GOT3 (cell line): ENCODE measurements at places on chromosomes 13 and 19.

- no peak for DNase-seq
Observed at GRCh38 chr13:70714993-70715392, 606.7 kb upstream of the KLHL1 start.

- no peak for DNase-seq
Observed at GRCh38 chr19:2549701-2550191, 73.8 kb downstream of the GADD45B start.

GRCh38 chr19:4208385-4209094 lies 20.8 kb upstream of the EBI3 start:
- no peak for DNase-seq

DNA sequence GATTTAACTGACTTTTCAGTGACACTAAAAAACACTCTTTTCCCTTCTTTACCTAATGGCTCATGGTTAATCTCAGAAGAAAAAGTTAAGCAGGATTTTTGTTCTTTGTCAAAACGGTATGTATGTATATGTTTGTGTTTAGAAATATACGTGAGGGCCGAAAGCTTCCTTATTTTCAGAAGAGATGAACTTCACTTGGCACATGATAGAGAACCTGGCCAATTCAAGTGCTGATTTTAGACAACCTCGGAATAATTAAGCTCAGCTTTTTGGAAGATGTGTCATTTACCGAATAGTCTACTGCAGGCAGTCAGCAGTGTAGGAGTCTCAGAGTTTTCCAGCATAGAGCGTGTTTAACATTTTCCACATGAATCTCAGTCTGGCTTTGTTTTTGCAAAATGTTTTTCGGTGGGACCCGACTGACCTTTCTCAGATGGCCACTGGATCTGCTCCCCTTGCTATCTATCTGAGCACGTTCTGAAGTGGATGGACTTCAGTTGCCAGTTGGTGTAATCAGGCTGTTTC lies 4.6 kb downstream of the RNASEH2B start:
- no peak for DNase-seq

DNA sequence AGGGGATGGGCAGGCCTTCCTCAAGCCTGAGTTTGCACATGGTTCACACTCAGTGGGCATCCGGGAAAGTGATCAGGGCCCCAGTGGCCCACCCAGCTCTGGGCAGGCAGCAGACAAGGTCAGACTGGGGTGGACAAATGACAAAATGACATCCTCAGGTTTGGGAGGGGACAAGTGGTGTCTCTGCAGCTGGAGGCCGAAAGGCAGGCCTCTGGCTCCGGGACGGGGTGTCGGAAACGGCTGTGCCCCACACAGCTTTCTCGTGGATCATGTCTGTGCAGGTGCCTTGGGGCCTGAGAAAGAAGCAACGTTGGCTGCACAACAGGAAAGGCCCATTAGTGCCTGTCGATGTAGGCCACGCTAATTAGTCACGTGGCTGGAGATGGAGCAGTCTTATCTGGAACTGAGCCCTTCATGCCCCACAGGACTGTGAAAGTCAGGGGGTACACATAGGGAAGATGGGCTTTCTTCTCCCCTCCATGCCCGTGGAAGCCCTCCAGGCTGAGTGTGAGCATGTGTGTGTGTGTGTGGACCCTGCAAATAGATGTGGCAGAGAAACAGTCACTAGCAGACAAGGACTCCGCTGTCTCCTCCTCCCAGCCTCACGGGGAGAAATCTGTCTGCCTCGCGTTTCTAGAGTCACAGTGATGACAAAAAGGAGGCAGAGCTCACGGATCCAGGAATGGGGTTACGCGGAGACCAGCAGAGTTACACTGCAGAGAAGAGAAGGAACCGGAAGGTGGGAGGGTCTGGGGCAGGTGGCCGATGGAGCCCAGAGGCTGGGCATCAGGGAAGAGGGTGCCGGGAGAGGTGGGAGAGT lies 44.2 kb downstream of the CHST8 start:
- DNase-seq: no peak

- DNase-seq: no peak
Observed at GRCh38 chr19:52115526-52116053, 20.0 kb upstream of the ZNF841 start.

DNA sequence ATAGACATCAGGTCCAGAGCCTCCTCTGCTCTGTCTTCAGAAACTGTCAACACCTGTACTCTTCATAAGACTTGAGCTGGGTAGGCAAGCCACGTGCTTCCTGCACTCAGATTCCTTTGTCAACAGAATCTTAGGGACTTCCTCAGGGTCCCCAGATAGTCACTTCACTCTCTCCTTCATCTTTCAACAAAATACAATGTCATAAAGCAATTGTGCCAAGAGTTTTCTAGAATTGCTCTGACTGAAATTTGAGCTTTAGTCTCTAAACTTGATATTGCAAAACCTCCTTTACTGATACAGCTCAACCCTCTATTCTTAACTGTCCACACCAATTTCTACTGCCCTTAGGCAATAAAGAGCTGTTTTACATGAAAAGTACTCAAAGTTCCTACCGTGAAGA lies 179.9 kb downstream of the IRS2 start:
- DNase-seq: no peak

- no peak for DNase-seq
Observed at GRCh38 chr13:33230178-33230881, 55.2 kb downstream of the STARD13 start.

- DNase-seq: no peak
Observed at GRCh38 chr13:74573654-74574053, 439.4 kb upstream of the KLF12 start.

DNA sequence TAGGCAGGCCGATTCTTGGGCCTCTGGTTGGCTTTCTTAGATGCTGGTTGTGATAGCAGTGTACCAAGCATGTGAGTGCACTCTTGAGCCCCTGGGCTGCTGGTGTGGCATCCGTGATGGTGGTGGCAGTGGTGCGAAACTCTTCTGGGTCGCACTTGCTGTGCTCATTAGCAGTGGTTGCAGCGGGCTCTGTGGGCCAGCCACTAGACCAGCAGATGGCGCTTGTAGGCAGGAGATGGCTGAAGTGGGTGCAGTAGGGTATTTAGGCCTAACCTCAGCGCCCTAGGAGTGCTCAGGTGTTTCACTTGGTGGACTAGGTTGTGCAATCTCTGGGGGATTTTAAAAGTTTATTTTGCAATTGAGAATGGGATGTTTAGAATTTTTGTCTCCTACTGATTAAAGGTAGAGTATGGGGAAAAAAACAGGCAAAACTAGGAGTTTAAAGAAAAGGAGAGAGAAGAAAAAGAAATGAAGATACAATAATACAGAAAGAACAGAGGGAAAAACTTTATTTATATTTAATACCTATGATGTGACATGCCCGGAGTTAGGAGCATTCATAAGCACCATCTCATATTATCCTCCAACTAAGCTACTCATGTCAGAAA lies 4.3 kb upstream of the ZNF17 start:
- DNase-seq: no peak

- DNase-seq: no peak
Observed at GRCh38 chr19:10295847-10296591, 6.3 kb downstream of the ICAM5 start.

GRCh38 chr13:111636271-111636670 lies 315.8 kb downstream of the TEX29 start:
- no peak for DNase-seq

GRCh38 chr13:39600766-39601165 lies 2.2 kb downstream of the LHFPL6 start:
- no peak for DNase-seq

- no peak for DNase-seq
Observed at GRCh38 chr13:63741029-63741813, 2325.6 kb upstream of the PCDH20 start.

DNA sequence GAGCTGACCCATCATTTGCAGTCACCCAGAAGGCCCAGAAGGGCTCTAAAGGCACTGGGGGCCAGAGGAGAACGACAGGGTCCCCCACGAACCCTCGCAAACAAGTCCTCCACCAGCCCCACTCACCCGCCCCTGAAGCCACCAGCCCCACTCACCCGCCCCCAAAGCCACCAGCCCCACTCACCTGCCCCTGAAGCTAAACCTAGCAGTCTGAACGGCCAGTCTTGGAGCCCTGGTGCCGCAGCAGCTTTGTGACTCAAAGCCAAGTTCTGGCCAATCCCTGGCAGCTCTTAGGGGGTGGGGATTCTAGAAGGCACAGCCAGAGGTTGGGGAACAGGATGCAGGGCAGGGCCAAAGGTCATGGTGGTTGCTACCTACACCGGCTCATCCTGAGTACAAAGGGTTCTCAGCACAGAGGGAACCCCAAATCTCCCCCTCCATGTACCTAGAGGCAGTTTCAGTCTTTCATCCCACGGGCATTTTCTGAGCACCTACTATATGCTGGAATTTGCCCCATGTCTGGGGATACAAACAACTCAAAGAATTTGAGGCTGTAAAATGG lies at the start of gene IQCN:
IQCN (minus strand) TSS at position 234 of the 562 bp plus-strand sequence. CDS start 4,974 bp downstream, outside the sequence.
- DNase-seq: no peak

GRCh38 chr19:19053508-19054314 lies 10.1 kb upstream of the SLC25A42 start:
- no peak for DNase-seq

DNA sequence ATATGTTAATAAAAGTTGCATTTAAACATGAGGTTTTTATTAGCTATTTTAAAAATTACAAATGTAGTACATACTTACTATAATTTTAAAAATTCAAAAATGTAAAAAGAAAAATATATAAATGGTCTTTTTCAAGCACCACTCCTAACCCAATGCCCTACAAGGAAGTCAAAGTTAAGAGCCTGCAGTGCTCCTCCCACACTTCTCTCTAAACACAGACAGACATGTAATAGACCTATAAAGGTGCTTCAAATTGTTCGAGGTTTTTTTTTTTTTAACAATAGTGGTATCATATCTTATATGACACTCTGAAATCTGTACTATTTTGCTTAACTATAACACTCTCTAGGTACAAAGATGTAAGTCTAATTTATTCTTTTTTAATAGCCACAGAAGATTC lies 25.4 kb downstream of the VWA8 start:
- no peak for DNase-seq
